ENCODE measurements at places on chromosomes 13 and 19.

- DNase-seq, result no peak
Observed at GRCh38 chr13:110685305-110686020, 20.5 kb downstream of the CARS2 start.

- peak; percentile 43 for DNase-seq
Observed at GRCh38 chr13:51331354-51331861, 8.1 kb upstream of the SERPINE3 start.

DNA sequence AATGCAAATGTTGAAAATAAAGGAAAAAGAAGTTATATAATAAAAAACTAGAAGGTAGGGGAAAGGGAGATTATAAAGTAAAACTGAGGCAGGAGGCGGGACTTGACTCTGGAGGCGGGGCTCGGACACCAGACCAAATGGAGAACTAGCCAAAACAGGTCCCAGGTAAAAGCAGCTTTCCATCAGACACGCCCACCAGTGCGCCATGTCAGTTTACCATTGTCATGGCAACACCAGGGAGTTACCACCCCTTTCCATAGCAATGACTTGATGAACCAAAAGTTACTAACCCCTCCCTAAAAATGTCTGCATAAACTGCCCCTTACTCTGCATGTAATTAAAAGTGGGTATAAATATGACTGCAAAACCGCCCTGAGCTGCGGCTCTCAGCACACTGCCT, 70.9 kb downstream of the PEPD start:
- no peak for DNase-seq

DNA sequence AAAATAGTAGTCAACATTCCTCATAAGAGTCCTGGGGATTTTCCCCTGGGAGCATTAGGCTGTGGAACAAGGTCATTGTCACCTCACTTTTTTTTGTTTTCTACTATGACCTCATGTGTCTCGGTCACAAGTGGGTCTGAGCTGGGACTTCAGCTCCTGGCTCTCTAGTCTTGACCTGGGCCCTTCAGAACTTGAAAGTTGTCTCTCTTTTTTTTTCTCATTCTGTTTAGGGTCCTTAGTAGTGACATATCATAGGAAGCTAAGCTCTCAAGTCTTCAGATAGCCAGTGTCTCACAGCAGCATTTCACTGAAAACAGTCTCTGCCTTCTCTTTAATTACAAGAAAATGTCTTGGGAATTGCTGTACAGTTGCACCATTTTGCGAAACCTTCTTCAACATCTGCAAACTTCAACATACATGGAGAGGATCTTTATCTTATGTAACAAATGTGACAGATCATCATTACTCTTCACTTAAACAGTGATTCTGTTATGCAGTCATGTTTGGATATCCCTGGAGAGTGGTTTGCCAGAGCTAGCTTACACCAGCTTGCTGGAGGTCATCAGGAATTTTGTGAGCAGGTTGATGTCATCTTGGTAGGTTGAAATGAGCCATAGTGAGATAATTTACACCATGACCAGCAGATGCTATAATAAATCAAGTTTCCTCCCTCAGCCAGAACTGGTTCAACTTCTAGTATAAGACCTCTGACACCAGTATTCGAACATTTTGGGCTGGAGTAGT, 131.5 kb downstream of the GPC5 start:
- no peak for DNase-seq

- DNase-seq, result no peak
Observed at GRCh38 chr13:100100115-100100879, 11.4 kb downstream of the PCCA start.

DNA sequence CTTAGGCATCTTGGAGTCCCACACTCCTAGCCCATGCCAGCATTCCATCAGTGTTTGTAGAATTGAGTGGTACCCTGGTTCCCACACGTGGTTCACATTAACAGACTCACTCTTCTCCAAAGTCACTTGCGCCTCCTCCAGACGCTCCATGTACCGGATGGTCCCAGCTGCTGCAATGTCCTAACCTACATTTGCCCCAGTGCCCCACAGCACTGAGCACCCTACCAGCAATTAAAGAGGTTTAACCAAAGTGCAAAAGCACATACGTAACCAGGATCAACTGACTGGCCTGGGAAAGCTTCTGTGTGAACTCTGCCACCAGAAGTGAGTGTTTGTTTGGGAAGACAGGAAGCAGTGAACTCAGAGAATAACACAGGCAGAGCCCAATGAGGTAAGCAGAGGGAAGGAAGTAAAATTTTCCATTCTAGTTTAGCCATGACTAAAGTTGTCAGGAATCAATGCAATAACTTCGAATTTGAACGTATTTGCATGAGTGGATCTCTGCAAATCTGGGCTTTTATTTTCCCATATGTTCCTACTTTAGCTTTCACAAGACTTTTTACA, 7.3 kb upstream of the MEDAG start:
- no peak for DNase-seq

DNA sequence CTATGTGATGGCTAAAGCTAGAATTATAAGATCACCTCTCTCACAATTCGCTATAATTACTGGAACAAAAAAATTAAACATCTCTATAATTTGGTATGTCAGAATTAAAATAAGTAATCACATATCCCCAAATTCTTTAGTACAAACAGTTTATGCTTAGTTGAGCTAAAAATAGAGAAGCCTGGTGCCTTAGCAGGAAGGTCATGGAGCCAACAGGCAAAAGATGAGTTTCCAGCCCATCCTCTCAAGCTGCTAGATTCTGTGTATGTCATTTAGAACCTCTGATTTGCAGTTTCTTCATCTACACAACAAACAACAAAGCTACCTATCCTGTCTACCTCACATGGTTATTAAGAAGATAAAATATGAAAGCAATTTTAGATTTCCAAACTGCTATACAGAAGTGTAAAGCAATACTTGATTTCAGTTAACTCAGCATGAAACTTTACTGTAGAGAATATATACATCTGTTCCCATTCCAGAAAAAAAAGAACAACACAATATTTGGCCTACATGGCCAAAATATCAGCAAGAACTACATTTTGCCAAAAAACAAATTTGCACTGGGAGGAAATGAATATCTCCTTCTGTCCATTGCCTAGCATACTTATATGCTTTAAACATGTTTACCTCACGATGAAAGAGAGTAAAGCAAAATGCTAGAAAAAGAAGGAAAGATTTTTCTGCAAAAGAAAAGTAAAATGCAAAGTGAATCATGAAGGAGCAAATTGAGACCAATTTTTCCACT, 294.0 kb upstream of the MIR17HG start:
- no peak for DNase-seq

- peak; percentile 53 for DNase-seq
Observed at GRCh38 chr13:21124852-21125251, 51.5 kb downstream of the SKA3 start.

- DNase-seq, result no peak
Observed at GRCh38 chr13:27383104-27383921, 41.1 kb upstream of the GTF3A start.

- no peak for DNase-seq
Observed at GRCh38 chr13:85557691-85558467, 241.3 kb downstream of the SLITRK6 start.

DNA sequence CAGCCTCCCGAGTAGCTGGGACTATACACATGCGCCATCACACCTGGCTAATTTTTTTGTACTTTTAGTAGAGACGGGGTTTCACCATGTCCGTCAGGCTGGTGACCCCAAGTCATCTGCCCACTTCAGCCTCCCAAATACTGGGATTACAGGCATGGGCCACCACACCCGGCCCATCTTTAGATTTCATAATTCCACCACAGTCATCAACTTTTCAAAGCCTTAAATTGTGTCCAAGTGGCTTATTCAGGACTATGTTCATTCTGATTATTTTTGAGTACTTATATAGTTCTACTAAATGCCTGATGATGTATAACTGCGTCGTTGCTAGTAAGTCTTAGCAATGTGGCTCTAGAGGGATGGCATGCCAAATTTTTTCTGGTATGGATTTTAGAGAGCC, 36.9 kb downstream of the FLT1 start:
- DNase-seq, result no peak

GRCh38 chr13:45626731-45627374, 11.3 kb upstream of the ERICH6B start:
- DNase-seq, result peak; percentile 72

- no peak for DNase-seq
Observed at GRCh38 chr19:45771311-45771933, 2.4 kb upstream of the SIX5 start.

- DNase-seq, result no peak
Observed at GRCh38 chr13:113754691-113755090, 4.3 kb upstream of the TMEM255B start.

- no peak for DNase-seq
Observed at GRCh38 chr13:64314331-64314730, 2898.7 kb upstream of the PCDH20 start.

DNA sequence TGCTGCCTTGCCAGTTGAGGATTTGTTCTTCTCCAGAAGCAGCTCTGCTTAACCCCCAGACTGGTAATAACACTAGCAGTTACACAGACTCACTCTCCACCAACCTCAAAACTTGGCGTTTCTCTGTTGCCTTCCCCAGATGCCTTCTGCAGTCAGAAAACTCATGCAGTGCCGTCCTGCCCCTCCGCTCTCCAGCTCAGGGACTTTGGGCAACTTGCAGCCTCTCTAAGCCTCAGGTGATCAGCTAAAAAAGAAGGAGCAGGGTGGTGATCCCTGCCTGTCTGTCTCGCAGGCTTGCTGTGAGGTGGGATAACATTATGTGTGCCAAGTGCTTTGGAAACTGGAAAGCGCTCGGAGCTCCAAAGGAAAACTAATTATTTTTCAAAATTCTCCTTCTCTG, 391.6 kb downstream of the HS6ST3 start:
- no peak for DNase-seq

- DNase-seq, result no peak
Observed at GRCh38 chr13:79724348-79725103, 243.6 kb downstream of the NDFIP2 start.

GRCh38 chr19:4376991-4377781, 23.2 kb downstream of the SH3GL1 start:
- no peak for DNase-seq

DNA sequence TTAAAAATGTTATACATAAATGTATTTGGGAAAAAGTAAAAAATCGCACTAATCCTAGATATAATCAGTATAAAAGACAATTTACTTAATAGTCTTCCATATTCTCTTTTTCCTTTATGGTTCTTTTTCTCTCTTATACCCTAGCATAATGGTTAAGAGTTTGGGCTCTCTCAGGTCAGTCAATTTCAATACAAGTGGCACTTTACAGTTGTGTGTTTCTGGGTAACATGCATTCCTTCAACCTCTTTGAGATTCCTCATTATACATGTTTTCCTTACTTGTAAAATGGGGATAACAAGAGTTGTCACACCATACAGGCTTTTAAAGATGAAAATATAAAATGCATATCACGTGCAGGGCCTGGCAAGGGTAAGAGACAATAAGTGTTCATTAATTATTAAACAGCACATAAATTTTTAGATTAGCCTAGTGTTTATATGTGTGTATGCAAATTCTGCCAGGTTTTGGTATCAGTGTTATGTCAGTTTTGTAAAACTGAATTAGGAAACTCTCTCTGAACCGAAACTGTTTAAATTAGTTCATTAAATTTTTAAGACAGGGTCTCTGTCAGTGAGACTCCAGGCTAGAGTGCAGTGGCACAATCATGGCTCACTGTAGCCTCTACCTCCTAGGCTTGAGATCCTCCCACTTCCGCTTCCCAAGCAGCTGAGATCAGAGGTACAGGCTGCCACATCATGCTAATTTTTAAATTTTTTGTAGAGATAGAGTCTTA, 49.8 kb downstream of the ELF1 start:
- peak; percentile 72 for DNase-seq

DNA sequence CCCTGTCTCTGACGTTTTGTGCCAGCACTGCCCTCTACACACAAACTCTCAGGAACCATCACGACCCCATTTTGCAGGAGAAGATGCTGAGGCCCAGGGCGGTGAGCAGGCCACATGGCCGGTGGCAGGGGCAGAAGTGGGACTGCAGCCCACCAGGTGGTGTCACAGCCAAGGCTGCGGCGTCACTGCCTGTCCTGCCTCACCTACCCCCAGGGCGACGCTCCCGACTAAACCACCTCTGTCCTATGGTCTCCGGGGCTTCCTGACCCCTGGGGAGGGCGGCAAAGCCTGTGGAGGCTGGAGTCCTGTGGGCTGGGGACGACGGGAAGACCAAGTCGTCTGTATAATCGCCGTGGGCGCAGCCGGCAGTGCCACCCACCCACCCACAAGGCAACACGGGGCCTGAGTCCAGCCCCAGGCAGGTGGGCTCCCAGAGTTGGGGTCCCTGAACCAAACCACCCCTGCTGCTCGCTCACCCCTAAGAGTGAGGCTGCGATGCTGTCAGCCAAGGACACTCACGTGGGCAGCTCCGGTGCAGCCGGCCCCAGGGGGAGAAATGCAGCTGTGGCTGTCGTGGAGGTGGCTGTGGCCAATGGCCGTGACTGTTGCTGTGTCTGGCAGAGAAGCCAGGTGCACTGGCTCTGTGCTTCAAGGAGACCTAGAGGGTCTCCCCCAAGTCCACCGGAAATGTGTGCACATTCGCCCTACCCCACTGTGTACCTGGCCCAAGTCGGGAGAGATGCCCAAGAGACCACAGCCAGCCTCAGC, 29.7 kb downstream of the RASA3 start:
- no peak for DNase-seq

GRCh38 chr13:33321686-33322542, 36.4 kb upstream of the STARD13 start:
- DNase-seq, result no peak

DNA sequence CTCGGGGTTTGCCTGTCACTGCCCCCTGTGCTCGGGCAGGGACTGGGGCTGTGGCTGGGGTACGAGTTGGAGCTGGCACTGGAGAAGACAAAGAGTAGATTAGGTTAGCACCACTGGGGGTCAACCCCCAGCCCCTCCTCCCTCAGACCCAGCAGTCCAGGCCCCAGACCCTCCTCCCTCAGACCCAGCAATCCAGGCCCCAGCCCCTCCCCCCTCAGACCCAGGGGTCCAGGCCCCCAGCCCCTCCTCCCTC, 19.1 kb downstream of the ZNF575 start:
- DNase-seq, result no peak

DNA sequence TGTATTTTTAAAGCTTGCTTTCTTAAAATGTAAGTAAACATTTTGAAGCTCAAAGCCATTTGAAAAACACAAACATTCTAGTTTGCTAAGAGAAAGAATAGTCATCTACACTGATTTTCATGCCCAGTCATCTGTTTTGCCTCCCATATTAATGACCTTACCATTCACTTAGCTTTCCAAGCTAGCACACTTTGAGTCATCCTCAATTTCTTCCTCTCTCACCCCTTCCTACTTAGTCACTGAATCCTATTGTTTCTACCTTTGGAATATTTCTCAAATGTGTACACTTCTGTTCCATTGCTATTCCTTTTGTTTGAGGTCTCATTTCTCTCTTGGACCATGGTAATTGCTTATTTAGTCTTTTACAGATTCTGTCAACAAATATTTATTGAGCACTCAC, 7.3 kb upstream of the HS6ST3 start:
- DNase-seq, result no peak

All from NB4 (cell line).